ENCODE measurements at places on chromosomes 12 and 14. TPM values are rescaled to one million over a fixed set of nuclear protein-coding genes. Genes with fewer than 3 reads are reported as not detected.

DNA sequence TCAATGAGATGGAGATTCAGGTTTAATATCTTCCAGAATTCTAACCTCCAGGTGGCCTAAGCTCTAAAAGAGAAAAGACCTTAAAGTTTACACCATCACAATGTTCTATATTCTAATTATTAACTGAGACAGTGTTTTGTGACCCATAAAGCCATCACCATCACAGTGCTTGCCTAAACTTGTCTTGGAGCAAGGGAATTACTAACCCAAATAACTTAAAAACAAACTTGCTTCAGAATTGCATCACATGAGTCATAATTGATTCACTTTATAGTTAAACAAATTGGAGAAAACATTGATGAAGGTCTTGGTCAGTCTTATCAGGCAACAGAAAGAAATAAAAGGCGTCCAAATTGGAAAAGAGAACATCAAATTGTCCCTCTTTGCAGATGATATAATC lies 54.5 kb upstream of the ALG10 start:
- DNase-seq: no peak

DNA sequence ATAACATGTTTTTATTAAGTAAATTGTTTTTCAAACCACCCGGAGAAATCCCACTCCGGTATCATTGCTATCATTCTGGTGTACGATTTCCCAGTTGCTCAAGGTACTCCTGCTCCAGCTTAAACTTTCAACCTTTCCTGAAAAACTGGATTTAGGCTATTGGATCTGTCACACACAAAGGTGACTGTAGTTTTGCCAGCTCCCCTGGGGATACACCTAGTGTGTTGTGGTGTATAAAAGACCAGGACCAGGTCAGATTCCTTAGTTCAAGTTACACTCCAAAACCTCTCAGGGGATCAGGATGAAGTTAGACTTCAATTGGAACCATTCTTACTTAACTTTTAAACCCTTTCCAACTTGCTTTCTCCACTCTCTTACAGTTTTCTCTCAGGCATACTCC lies 303.9 kb downstream of the NOVA1 start:
- no peak for DNase-seq

DNA sequence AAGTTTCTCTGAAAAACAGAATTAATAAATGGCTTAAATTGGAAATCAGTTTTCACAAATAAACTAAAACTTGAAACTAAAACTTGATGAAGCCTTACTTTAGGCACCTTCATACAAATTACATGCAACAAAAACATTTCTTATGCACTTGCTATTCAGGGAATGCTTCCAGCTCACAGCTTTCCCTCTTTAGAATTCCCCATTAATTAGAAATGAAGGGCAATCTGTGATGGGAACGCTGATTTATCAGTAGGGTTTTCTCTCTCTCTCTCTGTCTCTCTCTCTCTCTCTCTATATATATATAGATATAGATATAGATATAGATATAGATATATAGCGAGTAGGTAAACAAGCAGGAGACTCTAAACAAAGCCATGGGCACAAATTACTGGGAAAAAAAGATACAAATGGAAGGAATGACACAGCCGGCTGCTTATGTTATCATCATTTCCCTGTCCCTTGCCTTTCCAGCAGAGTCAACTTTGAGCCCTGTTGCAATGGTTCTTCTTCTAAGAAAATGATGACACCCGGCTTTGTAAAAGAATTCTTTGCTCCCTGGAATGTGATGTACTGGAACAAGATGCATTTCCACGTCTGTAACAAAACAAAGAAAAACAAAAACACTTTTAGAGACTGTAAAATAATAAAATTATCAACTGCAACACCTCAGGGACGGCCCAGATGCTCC lies 1121.6 kb upstream of the TMEM132C start:
- no peak for DNase-seq

DNA sequence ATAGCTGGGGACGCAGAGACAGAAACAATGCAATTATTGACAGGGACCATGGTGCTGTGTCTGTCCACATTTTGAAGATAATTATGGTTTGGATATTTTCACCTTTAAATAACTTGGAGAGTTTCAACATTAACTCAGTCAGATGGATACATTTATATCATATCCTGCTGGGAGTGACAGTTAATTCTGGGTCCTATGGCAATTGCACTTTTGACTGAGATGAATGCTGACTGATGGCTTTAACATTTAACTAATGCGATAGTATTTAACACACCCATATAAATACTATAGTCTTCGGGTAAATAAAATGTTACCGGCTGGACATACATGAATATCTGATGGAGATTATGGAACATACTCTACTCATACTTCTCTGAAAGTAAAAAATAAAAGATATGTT lies 118.3 kb downstream of the LRRK2 start:
- no peak for DNase-seq

- no peak for DNase-seq
Observed at GRCh38 chr14:41663473-41663850, 56.8 kb downstream of the LRFN5 start.

DNA sequence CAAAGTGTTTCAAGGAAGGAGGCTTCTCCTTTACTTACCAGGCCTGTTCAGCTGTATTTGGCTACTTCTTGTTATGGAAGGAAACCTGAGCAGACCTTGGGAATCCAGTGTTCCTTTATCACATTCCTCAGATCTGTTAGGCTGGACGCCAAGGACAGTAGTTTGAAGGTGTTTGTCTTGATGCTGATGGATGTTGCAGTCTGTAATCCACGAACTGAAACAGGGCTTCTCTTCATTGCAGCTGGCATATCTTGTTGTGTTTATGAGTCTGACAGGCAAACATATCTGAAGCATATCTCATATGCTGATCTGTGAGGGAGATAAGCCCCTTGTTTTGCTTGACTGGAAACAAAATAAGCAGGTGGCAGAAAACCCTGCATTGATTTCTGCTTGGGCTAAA lies 904.3 kb downstream of the NRXN3 start:
- DNase-seq: no peak

DNA sequence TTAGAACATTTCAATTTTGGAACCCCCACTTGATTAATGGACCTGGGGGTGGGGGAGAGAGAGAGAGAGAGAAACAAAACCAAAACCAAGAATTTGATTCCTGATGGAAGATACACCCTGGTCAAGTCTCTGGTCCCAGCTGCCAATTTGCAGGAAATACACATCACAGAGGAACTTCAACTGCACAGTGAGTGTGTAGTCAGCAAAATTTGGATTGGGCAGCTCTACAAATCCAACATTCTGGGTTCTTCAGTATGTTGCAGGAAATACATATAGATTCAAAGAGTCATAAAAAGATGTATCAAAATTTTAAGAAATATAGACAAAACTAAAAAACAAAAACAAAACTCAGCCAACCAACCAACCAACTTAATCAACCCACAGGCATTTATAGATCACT lies 17.4 kb downstream of the DNAH10 start:
- no peak for DNase-seq

DNA sequence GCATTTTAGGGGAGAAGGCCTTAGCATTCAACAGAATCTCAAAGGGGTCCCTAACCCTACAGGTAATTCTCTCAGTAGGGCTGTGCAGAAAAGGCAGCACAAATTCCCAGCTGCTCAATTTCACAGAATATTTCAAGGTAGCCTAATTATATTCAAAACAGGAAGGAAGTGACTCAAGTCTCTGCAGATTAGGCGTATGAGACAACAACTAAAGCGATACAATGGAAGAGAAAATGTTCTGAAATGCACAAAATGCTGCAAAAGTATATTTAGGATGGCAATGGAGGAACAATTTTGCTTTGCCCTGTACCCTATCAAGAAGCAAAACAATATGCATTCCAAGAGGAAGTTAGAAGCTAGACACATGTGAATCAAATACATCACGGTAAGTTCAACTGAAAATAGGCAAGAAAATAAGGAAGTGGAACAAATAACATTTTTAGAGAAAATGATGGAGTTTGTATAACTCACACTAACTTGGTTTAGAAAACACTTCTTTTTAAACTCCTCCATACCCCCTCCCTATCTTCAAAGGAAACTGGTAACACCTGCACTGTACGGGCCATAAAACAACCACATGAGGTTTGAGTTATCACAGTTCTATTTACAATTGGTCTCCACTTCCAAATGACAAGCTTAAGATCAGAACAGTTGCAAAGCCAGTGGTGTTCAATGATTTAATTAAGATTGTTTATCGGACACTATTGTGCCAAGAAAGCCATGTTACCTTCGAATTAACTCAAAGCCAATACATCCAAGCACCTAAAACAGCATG lies 1.6 kb downstream of the GIT2 start:
- DNase-seq: no peak

DNA sequence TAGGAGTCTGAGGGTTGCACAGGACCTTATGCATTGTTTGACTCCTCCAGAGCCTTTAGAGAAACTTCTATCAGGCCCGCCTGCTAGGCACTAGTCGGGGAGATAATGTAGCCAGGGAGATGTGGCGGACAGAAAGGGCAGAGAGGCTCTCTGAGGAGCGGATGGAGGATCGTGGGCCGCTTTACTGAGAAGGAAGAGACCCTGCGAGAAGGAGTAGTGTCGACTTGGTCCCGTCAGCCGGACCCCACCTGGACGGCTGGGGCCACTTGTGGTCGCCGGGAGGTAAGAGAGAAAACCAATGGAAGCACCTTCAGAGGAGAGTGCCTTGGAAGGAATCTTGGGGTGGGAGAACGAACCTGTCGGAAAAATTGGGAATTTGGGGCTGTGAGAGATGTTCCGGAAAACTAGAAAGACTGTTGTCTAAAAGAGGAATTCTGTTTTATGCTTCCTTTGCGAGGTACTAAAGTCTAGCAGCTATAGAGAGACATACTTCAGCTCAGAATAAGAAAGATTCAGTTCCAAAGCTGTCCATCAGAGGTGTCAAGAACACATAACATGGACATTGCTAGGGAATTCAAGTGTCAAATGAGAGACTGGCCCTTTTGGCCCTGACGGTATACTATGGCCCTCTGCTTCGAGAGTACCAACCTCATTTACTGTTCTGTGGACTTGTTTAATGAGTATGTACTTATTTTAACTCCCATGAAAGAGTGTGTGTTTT lies 660 bp upstream of the MCRS1 start:
- no peak for DNase-seq

DNA sequence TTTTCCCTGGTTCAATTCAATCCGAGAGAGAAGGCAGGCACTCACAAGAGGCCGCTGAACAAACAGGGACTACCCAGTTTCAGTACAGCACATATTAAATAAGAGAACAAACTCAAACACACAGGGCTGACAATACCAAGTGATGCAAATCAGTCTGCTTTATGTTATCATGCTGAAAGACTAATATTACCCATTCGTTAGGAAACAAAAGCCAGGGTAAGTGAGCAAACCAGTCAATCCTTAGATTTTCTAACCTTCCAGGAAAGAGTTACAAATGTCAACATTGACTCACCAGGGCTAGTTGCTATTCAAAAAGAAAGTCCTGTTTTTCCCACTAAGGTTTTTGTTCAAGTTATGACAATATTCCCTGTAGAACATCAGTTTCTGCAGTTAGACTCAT lies 246.2 kb downstream of the C12orf42 start:
- no peak for DNase-seq

GRCh38 chr14:66291756-66292155 lies 194.4 kb upstream of the CCDC196 start:
- no peak for DNase-seq

GRCh38 chr12:78881685-78882084 lies 17.1 kb downstream of the SYT1 start:
- DNase-seq: no peak

DNA sequence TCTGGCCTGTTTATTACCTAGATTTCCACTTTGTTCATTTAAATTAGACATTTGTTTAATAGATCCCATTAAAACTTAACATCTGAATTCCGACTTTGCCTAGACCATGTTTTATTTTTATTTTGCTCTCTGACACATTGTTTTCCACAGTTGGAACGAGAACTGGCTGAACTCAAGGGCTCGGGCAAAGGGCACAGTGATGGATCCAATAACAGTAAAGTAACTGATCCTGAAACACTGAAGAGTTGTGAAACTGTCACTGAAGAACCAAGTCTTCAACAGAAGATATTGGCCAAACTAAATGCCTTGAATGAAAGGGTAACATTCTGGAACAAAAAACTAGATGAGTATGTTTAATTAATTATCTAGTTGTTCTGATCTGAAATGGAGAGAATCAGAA lies 39.7 kb downstream of the LRRC9 start:
- DNase-seq: no peak

DNA sequence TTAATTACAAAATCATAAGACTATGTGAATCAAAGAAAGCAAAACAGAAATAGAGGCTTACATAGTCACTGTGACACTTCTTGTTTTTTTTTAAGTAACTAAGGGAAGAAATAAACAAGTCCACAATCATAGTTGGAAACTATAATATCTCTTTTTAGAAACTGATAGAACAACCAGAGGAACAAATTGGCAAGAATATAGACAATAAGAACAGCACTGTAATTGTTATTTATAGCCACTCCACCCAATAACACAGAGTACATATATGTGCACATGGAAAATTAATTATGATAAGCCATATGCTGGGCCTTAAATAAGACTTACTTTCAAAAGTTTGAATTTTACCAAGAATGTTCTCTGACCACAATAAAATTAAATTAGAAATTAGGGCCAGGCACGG lies 101.1 kb downstream of the PLEKHG7 start:
- DNase-seq: no peak

DNA sequence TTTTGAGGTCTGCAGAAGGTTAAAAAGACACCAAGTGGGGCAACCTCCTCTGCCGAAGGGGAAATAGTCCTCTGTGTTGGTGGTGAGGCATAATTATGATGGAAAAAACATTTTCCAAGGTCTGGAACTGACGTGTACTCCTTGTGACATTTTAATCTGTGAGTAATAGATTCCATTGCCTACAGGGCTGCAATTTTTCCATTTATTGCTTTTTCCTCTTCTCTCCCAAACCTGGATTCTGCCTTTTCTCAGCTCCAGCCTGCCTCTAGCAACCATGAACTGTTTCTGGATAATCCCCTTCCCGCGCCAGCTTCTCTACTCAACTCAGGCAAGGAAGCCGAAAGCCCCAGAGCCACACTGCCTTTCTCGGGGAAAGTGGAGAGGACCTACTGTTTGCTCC lies 230.1 kb upstream of the PLXNC1 start:
- DNase-seq: no peak

GRCh38 chr12:63124778-63125177 lies 26.2 kb downstream of the AVPR1A start:
- DNase-seq: no peak

DNA sequence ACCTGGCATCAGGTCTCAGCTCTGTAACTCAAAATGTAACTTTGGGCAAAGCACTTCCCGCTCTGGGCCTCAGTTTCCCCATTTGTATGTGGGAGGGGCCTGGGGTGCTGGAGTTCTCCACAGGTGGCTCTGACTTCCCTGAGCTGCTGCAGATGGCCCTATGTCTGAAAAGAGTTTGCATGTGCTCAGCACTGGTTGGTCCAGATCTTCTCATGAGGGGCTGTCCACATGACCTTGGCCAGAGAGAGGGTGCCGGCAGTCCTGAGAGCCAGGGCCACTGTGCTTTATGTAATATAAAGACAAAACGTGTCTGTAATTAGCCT lies 7.2 kb upstream of the CACNA2D4 start:
- DNase-seq: no peak

GRCh38 chr12:129971721-129972120 lies 67.9 kb upstream of the TMEM132D start:
- DNase-seq: no peak

POLE gene
- total RNA-seq: 26.9 TPM

INSM2 gene
- total RNA-seq: not detected

TAS2R46 gene
- 1.6 TPM for total RNA-seq

DBX2 gene
- 2.9 TPM for total RNA-seq

NUBPL gene
- total RNA-seq: 15.1 TPM

SMIM41 gene
- not detected for total RNA-seq

NRXN3 gene
- 44.8 TPM for total RNA-seq

PTHLH gene
- total RNA-seq: not detected

ACOT6 gene
- not detected for total RNA-seq

PELI2 gene
- 36.7 TPM for total RNA-seq

Data from frontal cortex (tissue), 4 donors.